ENCODE measurements at places on chromosomes 1 and 21.

- DNase-seq = no peak
These were observed 8.6 kb downstream of the H6PD start for GRCh38 chr1:9243066-9243739.

- no peak for DNase-seq
These were observed 47.3 kb downstream of the KMO start for GRCh38 chr1:241579434-241579833.

- no peak for DNase-seq
These were observed 744.7 kb upstream of the CXADR start for GRCh38 chr21:16768096-16768495.

DNA sequence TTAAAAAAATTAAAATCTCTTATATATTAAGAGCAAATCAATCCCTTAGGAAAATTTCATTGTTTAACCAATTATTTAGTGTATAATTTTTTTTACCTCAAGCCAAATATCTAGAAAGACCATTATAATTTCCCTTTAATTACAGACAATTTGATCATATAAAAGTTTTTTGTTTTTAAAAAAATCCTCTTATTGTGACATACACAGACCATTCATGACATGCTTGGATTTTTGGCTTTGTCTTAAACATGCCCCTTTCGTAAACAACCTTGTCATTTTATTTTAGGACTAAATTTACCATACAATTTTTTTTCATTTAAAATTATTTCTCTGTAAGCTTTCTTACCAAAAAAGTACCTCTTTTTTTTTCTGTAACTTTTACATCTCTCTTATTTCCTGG is 14.2 kb upstream of the CYP4B1 start:
- no peak for DNase-seq

- DNase-seq = no peak
These were observed 24.7 kb upstream of the ADGRB2 start for GRCh38 chr1:31788825-31789256.

- DNase-seq = no peak
These were observed 4.5 kb upstream of the FABP3 start for GRCh38 chr1:31377364-31377863.

DNA sequence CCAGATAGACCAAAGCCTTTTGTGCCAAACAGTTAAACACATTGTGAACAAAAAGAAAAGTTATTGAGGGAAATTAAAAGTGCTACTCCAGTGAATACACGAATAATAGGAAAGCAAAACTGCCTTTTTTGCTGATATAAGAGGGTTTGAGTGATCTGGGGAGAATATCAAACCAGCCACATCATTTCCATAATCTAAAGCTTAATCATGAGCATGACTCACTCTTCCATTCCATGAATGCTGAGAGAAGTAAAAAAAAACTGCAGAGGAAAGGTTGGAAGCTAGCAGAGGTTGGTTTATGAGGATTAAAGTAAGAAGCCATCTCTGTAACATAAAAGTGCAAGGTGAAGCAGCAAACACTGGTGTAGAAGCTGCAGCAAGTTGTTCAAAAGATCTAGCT is 350.6 kb upstream of the NCAM2 start:
- no peak for DNase-seq

DNA sequence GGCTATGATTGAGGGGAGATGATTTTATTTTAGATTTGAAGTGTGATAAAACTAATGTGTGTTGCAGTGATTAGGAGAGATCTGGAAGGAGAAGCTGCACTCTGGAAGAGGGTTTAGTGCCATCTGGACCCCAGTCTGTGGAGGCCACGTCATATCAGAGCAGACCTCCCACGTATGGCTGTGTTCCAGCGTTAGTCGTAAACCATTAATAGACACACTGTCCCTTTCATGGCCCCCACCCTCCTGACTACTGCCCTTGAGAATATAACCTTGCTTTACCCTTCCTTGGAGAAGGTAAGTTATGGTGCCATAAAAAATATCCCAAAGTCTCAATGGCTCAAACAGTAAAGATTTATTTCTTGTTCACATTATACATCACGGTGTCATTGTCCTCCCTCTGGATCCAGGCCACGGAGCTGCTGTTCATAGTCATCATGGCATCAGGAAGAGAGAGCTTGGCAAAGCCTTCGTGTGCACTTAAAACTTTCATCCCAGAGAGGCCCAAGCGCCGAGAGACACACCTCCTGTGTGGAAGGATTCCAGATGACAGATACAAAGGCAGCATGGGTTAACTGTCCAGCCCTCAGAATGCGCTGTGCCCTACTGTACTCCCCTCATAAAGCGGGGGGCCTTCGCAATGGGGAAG is 33.2 kb downstream of the RHOU start:
- no peak for DNase-seq

DNA sequence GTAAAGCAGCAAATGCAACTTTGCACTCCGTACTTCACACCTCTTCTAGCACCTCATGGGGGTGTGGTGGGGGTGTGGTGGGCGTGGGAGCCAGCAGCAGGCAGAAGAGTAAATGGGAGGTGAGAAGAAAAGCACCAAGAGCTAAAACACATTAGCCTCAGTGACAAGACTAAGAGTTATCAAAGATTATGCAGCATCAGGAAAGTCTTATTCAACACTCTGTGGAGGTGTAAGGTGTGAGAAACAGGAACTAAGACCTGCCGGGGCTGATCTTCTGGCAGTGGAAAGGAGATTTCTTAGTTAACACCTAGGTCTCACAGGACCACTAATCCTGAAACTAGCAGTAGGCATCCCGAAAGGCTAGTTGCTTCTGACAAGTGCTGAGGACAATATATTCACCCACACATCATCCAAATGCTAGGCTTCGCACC is 9.9 kb downstream of the TGFBR3 start:
- peak; percentile 21 for DNase-seq

DNA sequence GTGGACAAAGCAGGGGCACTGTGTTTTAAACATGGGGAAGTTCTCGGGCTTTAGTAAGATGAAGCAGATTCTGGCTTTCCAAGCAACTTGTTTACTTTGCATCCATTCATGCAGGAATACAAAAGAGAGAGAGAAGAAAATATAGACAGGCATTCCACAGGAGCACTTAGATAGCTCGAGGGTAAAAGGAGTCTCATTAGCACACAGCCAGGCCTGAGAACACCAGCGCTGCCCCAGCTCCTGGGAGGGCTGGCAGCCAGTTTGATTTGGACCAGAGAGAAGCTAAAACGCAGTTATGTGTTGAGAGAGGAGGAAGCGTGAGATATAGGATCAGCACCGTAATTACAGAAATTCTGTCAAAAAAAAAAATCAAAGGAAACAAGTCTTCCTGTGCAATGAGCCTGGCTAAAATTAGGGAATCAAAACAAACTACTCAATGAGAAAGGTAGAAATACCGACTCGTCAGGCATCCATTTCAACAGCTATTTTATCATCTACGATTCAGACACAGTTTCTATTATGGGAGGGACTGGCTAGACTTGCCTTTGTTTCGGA is 68.2 kb downstream of the CLSTN1 start:
- DNase-seq = no peak

DNA sequence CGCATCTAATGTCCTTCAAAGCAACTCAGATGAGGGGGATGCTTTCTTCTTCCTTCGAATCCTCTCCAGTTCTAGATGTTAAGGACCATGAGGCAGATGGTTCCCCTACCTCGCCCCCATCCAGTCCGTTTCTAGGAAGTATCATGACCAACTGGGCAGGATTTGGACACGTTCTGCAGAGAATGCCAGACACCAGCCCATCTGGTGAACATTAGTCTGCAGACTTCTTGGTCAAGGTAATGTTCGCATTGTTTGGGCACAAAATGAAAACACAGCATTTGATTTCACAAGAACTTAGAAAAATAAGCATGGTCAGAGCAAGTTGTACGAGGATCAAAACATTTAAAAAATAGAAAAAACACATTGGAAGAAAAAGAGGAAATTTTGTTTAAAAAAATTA is 25.4 kb upstream of the ADARB1 start:
- no peak for DNase-seq

- DNase-seq = no peak
These were observed 21.3 kb upstream of the KCNAB2 start for GRCh38 chr1:6024376-6024775.

DNA sequence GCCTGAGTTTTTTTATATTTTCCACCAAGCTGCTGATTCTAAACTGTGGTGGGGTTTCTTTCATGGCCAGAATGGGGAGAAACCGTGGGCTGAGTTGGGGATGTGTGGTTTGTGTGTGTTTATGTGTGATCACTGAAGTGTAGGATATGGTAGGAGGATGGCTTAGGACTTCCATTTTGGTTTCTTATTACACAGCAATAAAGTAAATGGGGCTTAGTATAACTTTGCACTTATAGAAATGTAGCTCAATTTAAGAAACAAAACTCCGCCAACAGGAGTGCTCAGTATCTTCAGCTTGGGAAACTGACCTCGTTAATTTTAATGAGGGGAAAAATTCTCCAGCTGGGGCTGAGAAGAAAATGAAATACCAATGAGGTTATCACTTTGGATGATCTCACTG is 77.8 kb downstream of the PBX1 start:
- no peak for DNase-seq

- no peak for DNase-seq
These were observed 14.4 kb downstream of the MAP3K7CL start for GRCh38 chr21:29144736-29145353.

GRCh38 chr1:155218854-155219591 is 10.5 kb downstream of the MTX1 start:
- no peak for DNase-seq

GRCh38 chr1:167676916-167677848 is 44.6 kb upstream of the MPZL1 start:
- DNase-seq = no peak

DNA sequence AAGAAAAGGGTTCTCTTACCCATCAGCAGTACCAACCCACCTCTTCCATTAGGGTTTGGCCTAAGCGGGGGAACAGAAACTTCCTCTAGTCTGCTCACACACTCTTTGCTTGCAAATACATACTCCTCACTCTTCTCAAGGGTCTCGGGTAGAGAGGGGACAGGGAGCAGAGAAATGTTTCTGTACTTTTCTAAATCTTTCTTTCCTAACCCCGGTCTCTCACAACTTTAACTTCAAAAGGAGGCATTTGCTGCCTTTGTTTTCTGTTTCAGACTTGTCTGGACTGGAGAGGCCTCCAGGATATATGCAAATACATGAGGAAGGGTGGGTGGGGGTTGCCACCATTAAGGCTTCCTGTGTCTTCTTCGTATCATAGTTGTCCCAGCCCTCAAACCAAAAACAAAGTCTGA is 10.5 kb upstream of the LAX1 start:
- peak; percentile 3 for DNase-seq

- no peak for DNase-seq
These were observed 8.2 kb downstream of the PLA2G5 start for GRCh38 chr1:20078171-20078651.

- DNase-seq = no peak
These were observed 90.7 kb upstream of the GFI1 start for GRCh38 chr1:92577261-92577895.

DNA sequence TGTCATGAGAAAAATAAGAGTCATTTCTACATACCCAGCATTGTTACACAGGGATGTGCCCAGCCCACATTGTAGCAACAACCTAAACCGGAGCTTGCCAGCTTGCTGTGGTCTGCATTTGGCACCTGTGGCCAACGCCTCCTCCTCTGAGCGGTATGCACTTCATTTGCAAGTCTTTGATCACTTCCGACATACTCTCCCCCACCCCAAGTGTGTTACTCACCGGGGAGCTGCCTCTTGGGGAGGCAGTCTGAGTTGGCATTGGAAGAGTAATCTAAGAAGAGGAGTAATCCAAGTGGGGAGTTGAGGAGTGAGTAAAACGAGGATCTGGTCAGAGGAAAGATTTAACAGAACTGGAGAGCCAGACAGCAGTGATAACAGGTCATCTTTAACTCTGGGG is 3.8 kb downstream of the BCL9 start:
- peak; percentile 72 for DNase-seq

DNA sequence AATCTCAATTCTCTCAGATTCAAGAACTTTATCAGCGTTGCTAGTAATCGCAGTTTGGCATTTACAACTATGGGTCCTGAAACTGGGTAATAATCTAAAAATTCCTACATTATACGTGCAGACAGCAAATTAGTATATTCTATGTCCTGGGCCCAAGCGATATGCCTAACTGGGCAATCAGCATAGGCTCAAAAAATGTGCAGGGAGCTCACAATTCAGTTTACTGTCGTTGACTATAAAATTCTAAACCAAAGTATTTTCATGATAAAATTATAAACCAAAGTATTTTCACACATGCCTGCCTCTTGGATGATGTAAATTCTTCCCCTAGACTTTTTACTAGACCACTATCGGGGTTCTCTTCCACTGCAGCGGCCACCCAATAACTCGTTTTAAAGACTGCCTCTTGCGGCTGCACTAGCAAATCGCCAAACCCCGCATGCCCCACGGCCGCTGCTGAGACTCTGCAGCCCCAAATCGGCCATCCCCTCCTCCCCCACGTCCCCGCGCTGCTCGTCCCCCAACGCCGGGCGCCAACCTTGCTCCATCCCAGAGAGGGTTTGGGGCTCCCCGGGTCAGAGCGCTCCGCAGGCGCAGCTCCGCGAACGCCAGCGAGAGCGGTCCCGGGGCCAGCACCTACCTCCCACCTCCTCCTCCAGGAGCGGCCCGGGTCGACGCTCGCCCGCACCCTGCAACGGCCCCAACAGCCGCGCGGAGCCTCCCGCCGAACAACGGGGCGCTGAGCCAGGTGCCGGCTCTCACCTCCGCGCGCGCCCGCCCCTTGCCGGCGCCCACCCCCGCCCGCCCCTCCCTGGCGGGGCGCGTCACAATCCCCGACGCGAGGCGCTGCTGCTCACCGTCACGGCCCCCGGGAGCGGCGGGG is 506 bp downstream of the SSX2IP start:
- DNase-seq = peak; percentile 4

- DNase-seq = no peak
These were observed 315.9 kb downstream of the CAMTA1 start for GRCh38 chr1:7101187-7101586.

DNA sequence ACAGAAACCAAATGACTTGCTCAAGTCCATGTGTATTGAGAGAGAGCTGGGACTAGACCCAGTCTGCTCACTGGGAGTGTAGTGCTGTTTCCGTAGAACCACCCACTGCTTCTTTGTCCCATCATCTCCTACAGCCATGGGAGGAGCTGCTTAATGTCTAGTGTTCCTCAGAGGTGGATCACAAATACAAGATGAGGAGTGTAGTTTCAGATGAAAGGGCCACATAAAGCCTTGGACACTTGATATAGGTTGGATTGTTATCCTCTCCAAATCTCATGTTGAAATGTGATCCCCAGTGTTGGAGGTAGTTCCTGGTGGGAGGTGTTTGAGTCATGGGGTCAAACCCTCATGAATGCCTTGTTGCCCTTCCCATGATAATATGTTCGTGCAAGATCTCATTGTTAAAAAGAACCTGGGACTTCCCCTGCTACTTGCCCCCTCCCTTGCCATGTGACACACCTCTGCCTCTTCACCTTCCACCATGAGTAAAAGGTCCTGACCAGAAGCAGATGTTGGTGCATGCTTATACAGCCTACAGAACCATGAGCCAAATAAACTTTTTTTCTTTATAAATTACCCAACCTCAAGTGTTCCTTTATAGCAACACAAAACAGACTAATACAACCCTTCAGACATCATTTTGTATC is 127.5 kb upstream of the DNAH14 start:
- DNase-seq = no peak

DNA sequence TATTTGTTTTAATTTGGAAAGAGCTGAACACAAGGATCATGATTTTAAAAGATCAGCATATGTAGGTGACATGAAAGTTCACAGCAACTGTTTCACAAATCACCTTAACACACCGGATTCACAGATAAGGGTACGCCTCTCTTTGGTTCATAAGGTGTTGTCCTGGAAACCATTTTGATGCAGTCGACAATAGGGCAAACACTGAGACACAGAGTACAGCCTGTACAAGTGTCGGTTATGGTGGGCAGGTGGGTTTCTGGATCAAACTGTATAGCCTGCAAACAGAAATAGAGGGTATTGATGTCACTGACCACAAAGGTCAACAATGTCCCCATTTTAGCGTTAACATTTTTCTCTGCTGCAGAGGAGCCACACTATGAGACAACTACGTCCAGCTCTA is 357.3 kb downstream of the PTBP2 start:
- no peak for DNase-seq
